ENCODE measurements at places on chromosomes 12 and 14.

DNA sequence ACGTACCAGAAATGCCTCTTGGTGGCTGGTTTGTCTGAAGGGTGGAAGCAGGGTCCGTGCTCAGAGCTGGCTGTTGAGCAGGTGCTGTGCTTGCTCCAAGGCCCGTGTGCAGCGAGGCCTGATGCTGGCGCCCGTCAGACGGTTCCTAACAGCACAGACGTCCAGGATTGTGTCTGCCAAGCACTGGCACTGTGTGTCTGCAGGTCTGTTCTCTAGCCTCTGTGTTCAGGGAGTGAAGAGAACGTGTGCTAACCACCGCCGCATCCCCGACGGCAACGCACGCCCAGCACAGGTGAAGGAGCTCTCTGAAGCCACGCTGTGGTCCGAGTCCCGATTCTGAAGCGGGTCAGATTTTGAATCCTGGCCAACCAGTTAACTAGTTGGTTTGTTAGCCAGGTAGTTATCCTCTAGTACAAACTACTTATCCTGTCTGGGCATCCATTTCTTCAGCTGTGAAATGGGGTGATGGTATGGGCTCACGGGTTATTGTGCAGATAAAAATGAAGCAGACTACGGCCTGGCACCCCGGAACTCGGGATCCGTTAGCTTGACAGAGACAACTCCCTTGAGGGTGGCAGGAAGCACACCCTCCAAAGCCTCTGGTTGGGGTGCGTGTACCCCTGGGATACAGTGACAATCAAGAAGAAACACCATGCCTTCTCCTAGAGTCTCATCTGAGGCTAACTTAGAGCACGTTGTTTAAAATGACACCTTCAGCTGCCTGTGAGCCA, 18.6 kb upstream of the TDRD9 start:
- no peak for DNase-seq

DNA sequence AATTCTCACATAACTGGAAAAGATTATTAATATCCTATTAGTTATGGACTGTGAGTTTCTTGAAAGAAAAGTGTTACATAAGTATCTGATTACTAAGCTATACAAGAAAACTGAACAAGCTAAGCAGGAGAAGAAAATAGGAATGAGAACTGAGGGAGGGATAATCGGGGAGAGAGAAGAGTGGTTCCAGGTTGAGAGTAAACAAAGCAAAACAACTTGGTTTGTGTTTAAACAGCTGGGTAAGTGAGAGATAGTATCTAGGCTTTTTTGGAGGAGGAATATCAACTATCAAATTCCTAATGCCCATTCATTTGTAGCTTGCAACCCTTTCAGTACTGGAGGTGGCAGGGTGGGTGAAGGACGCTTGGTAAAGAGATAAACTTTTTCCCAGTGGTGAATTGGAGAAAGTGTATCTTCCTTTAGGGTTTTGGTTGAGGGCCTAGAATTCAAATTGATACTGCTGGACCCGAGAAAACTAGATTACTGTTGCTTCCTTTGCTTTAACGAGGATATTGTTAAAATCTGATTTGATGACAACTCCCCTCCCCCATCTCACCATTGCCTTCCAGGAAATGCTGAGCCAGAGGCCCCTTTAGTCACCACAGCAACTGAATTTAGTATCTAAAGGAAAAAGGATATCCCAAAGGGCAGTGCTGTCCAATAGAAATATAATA, 2.0 kb upstream of the SLC2A3 start:
- DNase-seq, result no peak

DNA sequence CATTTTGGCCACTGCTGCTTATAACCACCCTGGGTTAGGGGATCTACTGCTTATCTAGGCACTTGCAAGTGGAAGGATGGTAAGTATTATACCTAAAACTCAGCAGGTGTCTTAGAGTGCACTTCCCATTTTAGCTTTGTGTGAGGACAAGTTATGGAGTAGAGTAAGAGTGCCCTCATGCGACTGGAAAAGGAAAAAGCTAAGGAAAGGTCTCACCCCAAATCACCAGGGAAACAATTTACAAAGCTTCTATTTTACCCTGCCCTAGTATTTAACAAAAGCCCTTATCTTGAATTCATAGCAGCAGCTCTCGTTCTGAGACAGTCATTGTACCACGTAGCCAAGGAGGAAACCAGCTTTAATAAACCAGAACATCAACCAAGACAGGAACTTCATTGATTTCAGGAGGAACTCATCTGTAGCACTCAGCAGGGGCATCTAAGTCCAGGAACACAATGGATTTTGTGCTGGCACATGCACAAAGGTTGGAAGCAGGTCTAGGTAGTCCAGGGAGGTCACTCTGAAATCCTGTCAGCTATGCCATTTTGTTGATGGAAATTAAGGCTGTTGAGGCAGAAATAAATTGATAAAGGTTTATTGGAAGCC, 2.9 kb downstream of the RDH12 start:
- no peak for DNase-seq

DNA sequence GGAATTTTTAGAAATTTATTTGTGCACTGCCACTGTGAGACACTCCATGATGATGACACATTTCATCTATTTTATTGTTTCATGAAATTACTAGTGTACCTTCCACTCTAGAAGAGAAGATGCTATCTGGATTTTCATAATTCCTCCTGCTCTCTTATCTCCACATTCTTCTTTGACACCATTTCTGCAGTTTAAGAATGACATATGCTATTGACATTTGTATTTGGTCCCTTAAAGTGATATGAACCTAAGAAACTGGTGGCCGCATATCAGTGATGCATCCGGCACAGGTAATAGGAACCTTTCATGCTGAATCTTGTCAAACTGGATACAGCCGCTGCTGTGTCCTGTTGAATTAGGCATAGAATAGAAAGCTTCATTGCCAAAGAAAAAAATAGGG, 696.3 kb downstream of the TMEM121 start:
- no peak for DNase-seq

- no peak for DNase-seq
These were observed 316.1 kb upstream of the TBX3 start for GRCh38 chr12:115000038-115000437.

DNA sequence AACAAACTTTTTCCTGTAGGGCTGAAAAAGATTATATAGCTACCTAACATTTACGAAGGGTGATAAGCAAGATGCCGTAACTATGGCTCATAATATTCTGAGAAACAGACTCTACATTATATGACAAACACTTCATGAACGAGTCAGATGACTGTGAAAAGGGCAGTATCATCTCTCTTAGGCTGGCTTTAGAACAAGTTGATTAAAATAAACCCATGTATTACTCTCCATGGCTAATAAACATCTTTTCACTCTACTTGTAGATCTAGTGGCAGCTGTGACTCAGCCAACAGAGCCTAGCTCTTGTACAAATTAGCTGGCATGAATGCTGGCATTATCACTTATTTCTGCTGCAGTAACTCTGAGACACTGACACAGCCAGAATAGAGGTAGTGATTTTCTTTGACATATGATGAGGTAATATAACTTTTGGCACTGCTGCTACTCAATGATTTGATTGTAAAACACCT, 47.1 kb downstream of the SLC2A13 start:
- no peak for DNase-seq

GRCh38 chr14:72709916-72710611, 183.8 kb downstream of the DPF3 start:
- no peak for DNase-seq

GRCh38 chr12:30985814-30986452, 59.4 kb downstream of the TSPAN11 start:
- DNase-seq, result peak; percentile 45

GRCh38 chr14:92507174-92507768, 6.3 kb upstream of the RIN3 start:
- no peak for DNase-seq

GRCh38 chr14:65560340-65561027, 148.0 kb downstream of the FUT8 start:
- DNase-seq, result no peak
